SJSA1 (cell line): ENCODE measurements at places on chromosomes 7 and 10.

- no peak overlapping the region for H3K27ac ChIP-seq
- H3K4me3 ChIP-seq, result no peak overlapping the region
- no peaks in the 10 kb centered on the region for H3K27me3 ChIP-seq
Measured at GRCh38 chr7:17367502-17367901, 69.0 kb downstream of the AHR start.

DNA sequence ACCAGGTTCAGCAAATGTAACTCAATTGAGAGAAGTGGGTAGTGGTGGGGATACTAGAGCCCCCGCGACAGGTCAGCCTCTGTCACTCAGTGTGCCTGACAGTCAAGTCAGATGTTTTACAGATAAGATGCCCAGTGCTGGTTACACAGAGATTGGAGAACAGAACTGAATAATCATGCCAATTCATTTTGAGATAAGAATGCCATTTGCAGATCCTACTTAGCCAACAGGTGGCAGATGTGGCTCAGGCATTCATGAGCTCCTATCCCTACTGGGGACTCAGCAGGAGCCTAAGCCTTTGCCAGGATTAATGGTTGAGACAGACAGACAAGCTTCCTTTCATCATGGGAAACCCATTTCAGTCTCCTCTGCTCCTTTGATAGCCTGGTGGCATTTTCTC is 137.8 kb downstream of the MAPK8 start:
- H3K27me3 ChIP-seq, result no peaks in the 10 kb centered on the region
- H3K27ac ChIP-seq, result no peak overlapping the region
- peaks cover 2% of the 10 kb centered on the region for H3K4me1 ChIP-seq
- no peaks in the 10 kb centered on the region for H3K36me3 ChIP-seq
- no peak for DNase-seq

DNA sequence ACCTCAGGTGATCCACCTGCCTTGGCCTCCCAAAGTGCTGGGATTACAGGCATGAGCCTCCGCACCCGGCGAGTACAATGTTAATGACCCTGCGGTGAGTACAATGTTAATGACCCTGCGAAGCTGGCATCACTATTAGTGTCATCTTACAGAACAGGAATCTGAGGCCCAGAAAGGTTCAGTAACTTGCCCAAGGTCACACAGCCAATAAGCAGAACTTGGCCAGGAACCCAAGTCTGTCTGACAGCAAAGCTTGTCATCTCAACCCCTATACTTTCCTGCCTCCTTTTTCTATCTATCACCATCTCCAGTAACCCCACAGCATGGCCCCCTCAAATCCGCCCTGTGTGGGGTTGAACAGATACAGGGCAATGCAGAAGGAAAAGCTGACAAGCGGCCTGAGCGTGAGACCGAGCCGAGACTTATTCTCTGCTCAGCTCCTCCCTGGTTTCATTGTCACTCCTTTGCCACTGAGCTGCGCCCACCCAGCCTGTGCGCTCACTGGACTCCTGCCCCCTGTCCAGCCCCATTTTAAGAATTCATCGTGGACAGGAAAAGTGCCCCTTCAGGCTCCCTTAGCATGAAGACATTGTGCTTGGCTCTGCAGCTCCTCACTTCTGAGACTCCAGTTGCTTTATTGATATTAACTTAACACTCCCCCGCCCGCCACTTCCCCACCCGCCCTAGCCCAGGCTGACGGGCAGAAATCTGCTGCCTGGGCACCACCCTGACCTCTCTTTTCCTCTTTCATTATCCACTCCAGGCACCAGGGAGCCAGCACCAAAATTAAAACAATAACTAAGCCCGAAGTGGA is 58.1 kb upstream of the LBX1 start:
- no peaks in the 10 kb centered on the region for H3K36me3 ChIP-seq
- H3K4me3 ChIP-seq, result no peak overlapping the region
- H3K4me1 ChIP-seq, result peaks cover 11% of the 10 kb centered on the region
- no peak for DNase-seq
- peaks cover 74% of the 10 kb centered on the region for H3K27me3 ChIP-seq
- no peak overlapping the region for H3K27ac ChIP-seq

- H3K36me3 ChIP-seq, result no peaks in the 10 kb centered on the region
- no peak overlapping the region for H3K27ac ChIP-seq
- H3K27me3 ChIP-seq, result no peaks in the 10 kb centered on the region
- H3K4me3 ChIP-seq, result no peak overlapping the region
Measured at GRCh38 chr10:73956476-73957359, 41.2 kb upstream of the VCL start.

GRCh38 chr7:155945670-155946325 is 133.5 kb upstream of the SHH start:
- no peak for DNase-seq
- H3K4me3 ChIP-seq, result no peak overlapping the region

- peaks cover 5% of the 10 kb centered on the region; the same call in 1 of the 2 replicates for H3K4me1 ChIP-seq
- no peak overlapping the region for H3K27ac ChIP-seq
- no peaks in the 10 kb centered on the region for H3K27me3 ChIP-seq
- H3K36me3 ChIP-seq, result no peaks in the 10 kb centered on the region
Measured at GRCh38 chr10:3960496-3960895, 175.5 kb upstream of the KLF6 start.

- no peaks in the 10 kb centered on the region for H3K36me3 ChIP-seq
- no peaks in the 10 kb centered on the region for H3K27me3 ChIP-seq
- H3K4me3 ChIP-seq, result no peak overlapping the region
- H3K27ac ChIP-seq, result no peak overlapping the region
- no peak for DNase-seq
Measured at GRCh38 chr10:107417446-107417845, 252.9 kb upstream of the SORCS1 start.

DNA sequence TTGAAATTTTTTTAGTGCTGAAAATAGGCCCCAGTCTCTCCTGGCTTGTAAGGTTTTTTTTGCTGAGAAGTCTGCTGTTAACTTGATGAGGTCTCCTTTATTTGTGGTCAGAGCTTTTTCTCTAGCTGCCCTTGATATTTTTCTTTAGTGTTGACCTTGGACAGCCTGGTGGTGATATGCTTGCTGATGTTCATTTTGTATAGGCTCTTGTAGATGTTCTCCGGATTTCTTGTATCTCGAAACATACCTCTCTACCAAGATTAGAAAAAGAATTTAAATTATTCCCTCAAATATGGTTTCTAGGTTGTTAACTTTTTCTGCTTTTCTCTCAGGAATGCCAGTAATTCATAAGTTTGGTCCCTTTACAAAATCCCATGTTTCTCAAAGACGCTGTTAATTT is 102.3 kb downstream of the TWIST1 start:
- no peak for DNase-seq
- no peaks in the 10 kb centered on the region for H3K4me1 ChIP-seq
- H3K27me3 ChIP-seq, result no peaks in the 10 kb centered on the region
- H3K4me3 ChIP-seq, result no peak overlapping the region
- H3K36me3 ChIP-seq, result no peaks in the 10 kb centered on the region
- no peak overlapping the region for H3K27ac ChIP-seq

- H3K36me3 ChIP-seq, result no peaks in the 10 kb centered on the region
- H3K4me3 ChIP-seq, result no peak overlapping the region
- peaks cover 22% of the 10 kb centered on the region for H3K4me1 ChIP-seq
- H3K27ac ChIP-seq, result no peak overlapping the region
- DNase-seq, result no peak
- no peaks in the 10 kb centered on the region for H3K27me3 ChIP-seq
Measured at GRCh38 chr7:91230100-91230499, 34.1 kb upstream of the FZD1 start.

GRCh38 chr7:45893374-45893995 is 5.2 kb downstream of the IGFBP1 start:
- H3K4me3 ChIP-seq, result no peak overlapping the region
- peaks cover 2% of the 10 kb centered on the region for H3K4me1 ChIP-seq

DNA sequence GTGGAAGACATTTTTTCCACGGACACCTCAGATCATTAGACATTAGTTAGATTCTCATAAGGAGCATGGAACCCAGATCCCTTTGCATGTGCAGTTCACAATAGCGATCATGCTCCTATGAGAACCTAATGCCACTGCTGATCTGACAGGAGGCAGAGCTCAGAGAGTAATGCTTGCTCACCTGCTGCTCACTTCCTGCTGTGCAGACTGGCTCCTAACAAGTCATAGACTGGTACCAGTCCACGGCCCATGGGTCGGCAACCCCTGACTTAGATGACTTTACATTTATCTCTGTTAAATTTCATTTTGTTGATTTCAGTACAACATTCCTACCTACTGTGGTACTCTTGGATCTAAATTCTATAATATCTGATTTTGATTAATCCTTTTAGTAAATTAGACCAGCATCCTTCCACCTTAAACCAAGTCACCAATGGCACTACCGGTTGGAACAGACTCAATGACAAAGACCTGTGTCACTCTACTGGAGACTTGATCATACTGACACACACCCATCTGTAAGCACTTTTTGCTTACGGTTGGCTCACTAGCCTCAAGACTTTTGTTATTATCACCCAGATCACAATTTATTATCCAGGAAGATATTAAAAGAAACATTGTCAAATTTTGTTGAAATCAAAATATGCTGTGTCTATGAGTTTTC is 8.0 kb upstream of the CCDC71L start:
- H3K4me1 ChIP-seq, result no peaks in the 10 kb centered on the region
- no peaks in the 10 kb centered on the region for H3K36me3 ChIP-seq
- DNase-seq, result no peak
- no peak overlapping the region for H3K4me3 ChIP-seq
- no peaks in the 10 kb centered on the region for H3K27me3 ChIP-seq
- H3K27ac ChIP-seq, result no peak overlapping the region

- peaks cover 24% of the 10 kb centered on the region for H3K27me3 ChIP-seq
- no peak for DNase-seq
- 0 out of 2 replicates have a peak, but pooled peaks cover 3% of the 10 kb centered on the region for H3K36me3 ChIP-seq
Measured at GRCh38 chr10:124459395-124459794, 2.2 kb upstream of the LHPP start.

DNA sequence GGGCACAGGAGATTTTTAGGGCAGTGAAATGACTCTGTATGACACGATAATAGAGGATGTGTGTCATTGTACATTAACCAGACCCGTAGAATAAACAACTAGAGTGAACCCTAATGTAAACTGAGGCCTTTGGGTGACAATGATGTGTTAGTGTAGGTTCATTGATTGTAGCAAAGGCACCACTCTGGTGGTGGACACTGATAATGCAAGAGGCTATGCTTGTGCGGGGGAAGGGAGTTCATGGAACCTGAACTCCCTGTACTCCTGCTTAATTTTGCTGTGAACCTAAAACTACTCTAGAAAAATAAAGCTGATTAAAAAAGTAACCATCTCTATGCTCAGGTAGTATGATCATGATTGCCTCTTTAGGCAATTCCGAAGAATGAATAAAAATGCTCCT is 96.3 kb upstream of the VIPR2 start:
- H3K4me3 ChIP-seq, result no peak overlapping the region
- H3K27ac ChIP-seq, result no peak overlapping the region
- DNase-seq, result no peak
- H3K36me3 ChIP-seq, result no peaks in the 10 kb centered on the region
- H3K4me1 ChIP-seq, result no peaks in the 10 kb centered on the region

DNA sequence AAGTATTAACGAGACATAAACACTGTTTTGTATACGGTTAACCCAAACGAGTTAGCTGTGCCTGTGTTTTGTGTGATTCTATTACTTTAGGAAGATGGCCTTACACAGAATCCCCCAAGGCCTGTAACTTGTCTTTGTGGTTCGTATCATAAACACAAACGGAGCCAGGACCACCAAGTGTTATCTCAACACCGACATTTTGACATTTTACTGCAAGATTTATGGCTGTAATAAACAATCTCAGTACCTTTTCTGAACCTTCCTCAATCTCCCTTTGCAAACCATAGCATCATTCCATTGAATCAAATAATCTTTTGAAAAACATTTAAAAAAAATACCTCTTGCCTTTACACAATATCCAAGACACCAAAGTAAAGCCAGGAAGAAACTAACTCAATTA is 2.4 kb upstream of the HOXA4 start:
- H3K4me3 ChIP-seq, result no peak overlapping the region
- 0 out of 2 replicates have a peak, but pooled peaks cover 11% of the 10 kb centered on the region for H3K36me3 ChIP-seq
- no peak overlapping the region for H3K27ac ChIP-seq
- no peak for DNase-seq
- H3K4me1 ChIP-seq, result peaks cover 57% of the 10 kb centered on the region
- H3K27me3 ChIP-seq, result no peaks in the 10 kb centered on the region

DNA sequence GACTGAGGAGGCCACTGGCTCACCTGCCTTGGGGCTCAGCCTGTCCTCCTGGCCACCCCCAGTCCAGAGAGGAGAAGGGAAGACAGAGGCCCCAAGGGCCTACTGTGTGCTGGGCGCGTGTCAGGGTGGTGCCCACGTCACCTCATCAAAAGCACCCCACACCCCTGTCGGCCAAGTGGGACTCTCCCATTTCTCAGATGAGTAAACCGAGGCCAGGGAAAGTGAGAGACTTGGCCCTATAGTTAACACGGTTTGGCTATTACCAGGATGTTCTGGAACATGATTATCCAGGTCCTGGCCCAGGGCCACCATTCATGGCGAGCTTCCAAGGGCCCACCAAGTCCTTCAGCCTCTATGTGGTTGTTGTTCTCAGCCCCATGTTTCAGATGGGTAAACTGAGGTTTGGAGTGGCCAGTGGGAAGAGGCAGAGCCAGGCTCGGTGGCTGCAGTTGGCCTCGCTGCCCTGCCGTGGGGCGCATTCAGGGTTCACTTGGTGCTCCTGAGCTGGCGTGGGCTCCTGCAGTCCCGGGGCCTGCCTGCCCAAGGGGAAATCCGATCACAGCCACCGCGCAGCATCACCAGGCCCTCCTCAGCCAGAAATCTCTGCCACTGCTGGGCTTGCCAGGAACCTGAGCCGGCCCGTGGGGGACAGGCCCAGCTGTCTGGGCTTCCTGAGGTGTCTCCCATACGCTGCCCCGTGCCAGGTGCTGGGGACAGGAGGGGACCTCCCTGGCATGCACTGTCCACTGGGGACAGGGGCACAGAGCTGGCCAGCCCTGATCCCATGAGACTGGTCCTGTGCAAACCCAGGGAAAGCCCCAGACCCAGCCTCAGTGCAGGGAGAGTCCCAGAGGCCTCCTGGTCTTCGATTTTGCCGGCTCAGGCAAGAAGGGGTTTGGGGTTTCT is 117.7 kb upstream of the TNRC18 start:
- H3K27ac ChIP-seq, result no peak overlapping the region
- H3K36me3 ChIP-seq, result no peaks in the 10 kb centered on the region
- no peaks in the 10 kb centered on the region for H3K4me1 ChIP-seq
- DNase-seq, result no peak

GRCh38 chr7:69966766-69967591 is 368.7 kb downstream of the AUTS2 start:
- H3K4me3 ChIP-seq, result no peak overlapping the region
- H3K27me3 ChIP-seq, result no peaks in the 10 kb centered on the region
- no peak for DNase-seq
- H3K36me3 ChIP-seq, result no peaks in the 10 kb centered on the region
- no peaks in the 10 kb centered on the region for H3K4me1 ChIP-seq
- no peak overlapping the region for H3K27ac ChIP-seq

GRCh38 chr10:130352291-130352645 is 216.1 kb downstream of the GLRX3 start:
- no peak for DNase-seq
- H3K4me1 ChIP-seq, result no peaks in the 10 kb centered on the region
- no peaks in the 10 kb centered on the region for H3K36me3 ChIP-seq
- H3K27me3 ChIP-seq, result no peaks in the 10 kb centered on the region
- H3K4me3 ChIP-seq, result no peak overlapping the region
